Karpas-422 (cell line): ENCODE measurements at places on chromosomes 4 and X.
A peak's percentile ranks its signal among the peaks of the same experiment; 100 is the strongest.

GRCh38 chr4:109014593-109015412, 251.9 kb upstream of the ETNPPL start:
- DNase-seq, result no peak

GRCh38 chr4:2768921-2769336, 12.8 kb upstream of the TNIP2 start:
- DNase-seq, result no peak

DNA sequence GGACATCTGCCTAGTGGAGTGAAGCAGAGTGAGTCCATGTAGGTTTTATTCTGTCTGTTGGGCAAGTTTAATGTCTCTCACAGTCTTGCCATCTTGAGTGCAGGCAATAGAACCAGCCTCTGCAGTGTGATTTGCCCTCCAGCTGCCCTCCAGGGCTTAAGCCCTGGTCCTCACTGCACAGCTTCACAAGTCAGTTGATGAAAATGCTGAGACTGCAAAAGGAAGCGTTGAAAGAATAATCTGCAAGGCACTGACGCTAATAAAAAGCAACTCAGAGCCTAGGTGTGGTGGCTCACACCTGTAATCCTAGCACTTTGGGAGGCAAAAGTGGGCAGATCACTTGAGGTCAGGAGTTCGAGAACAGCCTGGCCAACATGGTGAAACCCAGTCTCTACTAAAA, 54.1 kb upstream of the PHOX2B start:
- no peak for DNase-seq

DNA sequence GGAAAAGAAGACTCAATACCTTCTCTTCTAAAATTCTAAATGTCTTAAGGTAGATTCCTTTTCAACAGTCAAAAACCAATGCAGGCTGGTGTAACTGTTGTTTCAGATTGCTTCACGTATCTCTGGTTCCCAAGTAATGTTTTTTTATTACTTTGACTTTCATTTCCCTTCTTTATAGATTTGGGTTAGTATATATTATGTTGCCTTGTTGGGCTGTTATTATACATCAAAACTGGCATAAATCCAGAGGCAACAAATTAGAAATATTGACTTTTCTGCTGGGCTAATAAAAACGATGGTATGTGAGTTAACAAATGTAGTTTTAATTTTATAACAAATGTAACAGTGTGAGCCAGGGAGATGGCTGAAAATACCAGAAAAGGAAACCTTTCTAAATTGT, 444.7 kb upstream of the TENM3 start:
- DNase-seq, result no peak

GRCh38 chrX:40088803-40089540, 8.8 kb downstream of the BCOR start:
- no peak for DNase-seq

DNA sequence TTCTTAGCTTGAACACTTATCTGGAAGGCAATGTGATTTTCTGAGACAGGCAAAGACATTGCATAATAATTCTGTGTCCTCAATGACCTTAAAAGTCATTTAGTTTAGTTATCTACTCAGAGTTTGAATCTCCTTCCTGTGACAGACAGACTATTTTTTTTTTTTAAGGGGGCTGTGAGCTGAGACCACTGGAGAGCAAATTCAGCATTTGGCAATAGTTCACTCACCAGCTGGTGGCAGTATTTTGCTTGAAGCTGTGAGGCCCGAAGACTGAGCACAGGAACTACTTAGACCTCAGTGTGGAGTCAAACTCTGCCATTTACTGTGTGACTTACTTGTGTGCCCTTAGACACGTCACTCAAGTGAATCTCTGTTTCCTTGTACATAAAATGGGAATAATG, 22.9 kb upstream of the CPE start:
- peak; percentile 76 for DNase-seq

DNA sequence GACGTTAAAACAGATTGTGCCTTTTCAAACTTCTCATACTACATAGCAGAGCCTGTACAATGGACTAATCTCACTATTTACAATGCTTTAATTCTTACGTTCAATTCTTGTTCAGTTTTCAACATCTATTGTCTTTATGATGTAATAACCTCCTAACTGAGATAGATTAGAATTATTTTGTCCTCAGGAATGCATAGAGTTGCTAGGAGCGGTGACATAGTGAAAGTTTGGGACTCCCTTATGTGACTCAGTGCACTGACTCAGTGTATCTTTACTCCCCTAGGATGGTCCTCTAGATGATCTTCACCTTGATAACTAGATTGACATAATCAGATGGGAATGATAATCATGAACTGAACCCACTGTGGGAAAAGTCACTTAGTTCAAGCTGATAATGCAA, 151.5 kb downstream of the VEGFC start:
- no peak for DNase-seq

DNA sequence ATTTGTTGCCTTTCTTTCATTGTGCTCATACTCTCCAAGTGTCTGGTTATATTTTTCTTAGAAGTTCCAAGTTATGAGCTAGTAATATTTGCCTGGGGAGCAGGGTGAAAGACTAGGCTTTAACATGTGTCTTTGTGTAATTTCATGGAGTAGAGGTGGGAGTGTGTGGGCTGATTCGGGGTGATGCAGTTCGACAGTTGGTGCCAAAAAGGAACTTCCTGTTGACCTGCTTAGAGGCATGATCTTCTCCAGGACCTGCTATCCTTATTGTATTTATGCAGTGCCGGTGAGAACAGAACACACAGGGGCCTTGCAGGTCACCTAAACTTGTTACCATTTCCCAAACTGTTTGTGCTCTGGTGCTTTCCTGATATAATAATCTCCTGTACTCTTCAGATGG, 21.2 kb downstream of the USP53 start:
- no peak for DNase-seq

- no peak for DNase-seq
These were observed 8.5 kb downstream of the NAT8L start for GRCh38 chr4:2067446-2068197.

- no peak for DNase-seq
These were observed 556.2 kb upstream of the PCDH10 start for GRCh38 chr4:132592850-132593249.

DNA sequence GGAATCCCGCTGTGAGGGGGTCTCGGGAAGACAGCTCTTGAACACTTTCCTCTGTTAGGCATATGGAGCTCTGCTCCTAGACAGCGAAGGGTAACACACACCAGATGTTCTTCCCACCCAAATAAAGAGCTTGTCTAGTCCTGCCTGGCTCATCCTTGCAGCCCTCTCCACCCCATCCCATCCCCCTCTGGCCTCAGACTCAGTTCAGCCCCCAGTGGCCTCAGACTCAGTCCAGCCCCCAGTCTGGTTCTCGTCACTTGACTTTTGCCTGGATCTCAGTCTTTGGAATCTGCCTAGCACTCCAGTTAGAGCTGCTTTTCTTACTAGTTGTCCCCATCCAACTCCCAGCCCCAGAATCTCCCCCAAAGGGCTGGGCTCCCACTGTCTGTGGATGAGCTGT, 14.9 kb downstream of the RAB33A start:
- no peak for DNase-seq

DNA sequence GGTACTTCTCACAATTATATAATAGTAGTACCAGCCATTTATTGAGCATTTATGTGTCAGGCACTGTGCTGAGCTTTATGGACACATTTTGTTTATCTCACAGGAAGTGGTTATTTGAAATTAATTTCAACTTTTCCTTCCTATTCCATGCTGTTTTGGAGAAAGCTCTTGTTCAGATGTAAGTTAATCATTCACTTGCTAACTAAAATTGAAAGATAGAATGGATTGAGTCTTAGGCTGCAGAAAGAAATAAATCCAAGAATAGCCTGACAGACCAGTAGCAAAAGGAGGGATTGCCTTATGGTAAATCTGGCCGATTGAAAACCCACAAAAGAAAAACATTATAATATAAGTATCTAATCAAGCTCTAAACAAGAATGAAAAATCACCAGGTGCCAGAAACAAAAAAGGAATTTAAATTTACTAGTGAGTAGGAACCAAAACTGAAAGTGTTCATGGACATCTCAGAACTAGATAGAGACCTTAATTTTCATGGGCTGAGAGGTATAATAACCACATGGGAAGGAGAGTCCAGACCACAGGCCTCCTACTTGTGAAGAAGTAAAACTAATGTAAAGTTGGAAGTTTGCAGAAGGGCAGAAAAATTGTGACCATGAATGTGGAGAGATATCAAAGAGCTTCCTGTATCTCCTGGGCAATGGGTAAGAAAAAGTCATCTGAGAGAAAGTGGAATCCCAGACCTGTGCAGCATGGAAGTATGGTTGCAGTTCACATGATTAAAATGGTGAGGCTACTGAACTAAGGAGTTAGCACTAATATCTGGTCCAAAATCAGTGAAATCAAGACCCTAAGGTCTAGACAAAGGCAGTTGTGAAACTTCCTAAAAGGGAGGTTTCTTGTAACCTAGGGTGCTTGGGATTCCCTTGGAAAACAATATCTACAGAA, 38.0 kb downstream of the RADX start:
- DNase-seq, result no peak

DNA sequence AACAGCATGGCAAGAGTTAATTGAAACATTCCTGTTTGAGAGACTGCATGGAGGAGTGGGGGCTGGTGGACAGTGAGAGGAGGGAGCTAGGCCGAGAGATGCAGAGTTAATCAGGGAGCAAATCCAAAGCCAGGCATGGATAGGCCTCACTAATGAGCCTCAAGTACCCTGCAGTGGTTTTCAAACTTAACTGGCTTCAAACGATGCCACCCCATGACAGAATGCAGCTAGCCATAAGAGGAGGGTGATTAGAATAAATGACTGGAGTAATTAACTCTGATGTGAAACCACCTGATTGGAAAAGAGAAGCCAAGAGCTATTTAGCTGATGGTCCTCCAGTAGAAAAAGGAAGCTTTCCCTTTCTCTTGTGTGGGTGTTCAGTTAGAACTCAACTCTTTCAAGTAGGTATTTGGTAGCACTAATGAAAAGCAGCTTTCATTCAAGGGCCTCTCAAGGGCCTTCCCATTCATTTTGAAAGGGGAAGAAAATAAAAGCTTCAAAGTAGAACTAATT, 215.4 kb upstream of the MAB21L2 start:
- peak; percentile 58 for DNase-seq

GRCh38 chr4:146029939-146030710, 91.5 kb upstream of the ZNF827 start:
- peak; percentile 66 for DNase-seq

DNA sequence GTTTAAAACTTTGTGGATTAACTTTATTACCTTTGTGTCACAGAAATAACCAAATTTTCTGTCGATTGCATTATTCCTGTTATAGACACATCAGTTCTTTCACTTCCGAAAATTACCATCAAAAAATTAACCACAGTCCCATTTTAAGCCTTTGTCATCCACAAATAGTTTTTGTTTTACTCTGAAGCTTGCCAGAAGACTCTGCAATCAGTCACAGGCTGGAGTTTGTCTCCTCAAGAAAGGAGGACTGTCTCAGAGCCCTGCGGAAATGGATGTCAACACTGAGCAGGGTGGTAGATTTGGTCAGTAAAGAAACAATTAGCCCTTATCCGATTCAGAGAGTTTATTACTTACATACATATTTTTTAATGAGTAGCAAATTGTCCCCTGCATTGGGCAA, 20.1 kb upstream of the TCEAL4 start:
- DNase-seq, result peak; percentile 61

- DNase-seq, result no peak
These were observed 253.4 kb downstream of the EPHA5 start for GRCh38 chr4:65416891-65417290.

DNA sequence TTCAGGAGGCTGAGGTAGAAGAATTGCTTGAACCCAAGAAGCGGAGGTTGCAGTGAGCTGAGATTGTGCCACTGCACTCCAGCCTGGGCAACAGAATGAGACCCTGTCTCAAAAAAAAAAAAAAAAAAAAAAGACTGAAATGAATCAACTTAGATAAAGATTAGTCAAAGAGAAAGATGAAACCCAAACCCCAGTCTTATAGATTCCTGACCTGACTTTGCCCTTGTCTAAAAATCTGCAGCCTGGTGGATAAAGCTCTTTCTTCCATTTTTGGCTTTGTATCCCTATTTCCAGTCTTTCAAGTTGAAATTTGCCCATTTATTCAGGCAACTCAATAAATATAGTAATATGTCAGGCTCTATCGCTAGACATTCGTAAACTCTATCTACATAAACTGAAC, 39.3 kb upstream of the SPINK2 start:
- DNase-seq, result no peak

DNA sequence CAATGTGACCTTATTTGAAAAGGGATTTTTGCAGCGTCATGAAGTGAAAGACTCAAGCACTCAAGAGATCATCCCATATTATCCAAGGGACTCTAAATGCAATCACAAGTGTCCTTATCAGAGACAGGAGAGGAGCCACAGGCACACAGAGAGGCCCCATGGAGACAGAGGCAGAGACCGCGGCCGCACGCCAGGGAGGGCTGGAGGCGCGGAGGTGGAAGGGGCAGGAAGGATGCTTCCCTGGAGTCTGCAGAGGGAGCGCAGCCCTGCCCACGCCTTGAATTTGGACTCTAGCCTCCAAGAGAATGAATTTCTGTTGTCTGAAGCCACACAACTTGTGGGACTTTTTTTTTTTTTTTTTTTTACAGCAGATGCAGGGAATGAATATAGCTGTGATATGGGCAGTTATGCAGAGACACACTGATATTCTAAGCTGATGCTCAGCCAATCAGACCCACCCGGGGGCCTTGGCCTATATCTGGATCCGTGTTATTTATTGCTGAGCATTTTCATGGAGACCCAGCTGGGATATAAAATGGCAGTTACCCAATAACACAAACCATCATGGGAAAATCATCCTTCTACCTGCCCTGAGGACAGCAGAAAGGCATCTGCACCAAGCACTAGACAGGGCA, 244.8 kb upstream of the PSAPL1 start:
- DNase-seq, result no peak

DNA sequence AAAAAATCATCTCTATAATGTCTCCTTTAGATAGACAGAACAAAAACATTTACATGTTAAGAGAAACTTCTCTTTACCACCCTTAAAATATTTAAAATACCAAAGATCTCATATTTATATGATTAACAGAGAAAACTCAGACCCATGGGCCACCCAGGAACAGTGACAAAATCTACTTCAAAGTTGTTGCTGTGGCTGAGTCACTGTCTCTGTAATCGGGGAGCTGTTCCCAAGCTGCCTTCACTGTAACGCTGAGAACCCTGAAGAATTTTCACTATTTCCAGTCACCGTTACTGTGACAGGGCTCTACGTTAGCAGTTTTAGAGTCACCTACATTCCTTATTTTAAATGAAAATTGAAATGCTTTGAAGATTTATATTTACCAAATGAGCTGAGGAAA, 9.0 kb upstream of the DAPP1 start:
- peak; percentile 20 for DNase-seq

GRCh38 chr4:72577211-72577610, 8.2 kb upstream of the ADAMTS3 start:
- no peak for DNase-seq

- no peak for DNase-seq
These were observed 44.7 kb downstream of the FAM53A start for GRCh38 chr4:1639299-1639868.
